Muscle of back (tissue), 13 donors: ENCODE measurements at places on chromosomes 6 and 20. TPM values are rescaled to one million over a fixed set of nuclear protein-coding genes. Genes with fewer than 3 reads are reported as not detected.

DNA sequence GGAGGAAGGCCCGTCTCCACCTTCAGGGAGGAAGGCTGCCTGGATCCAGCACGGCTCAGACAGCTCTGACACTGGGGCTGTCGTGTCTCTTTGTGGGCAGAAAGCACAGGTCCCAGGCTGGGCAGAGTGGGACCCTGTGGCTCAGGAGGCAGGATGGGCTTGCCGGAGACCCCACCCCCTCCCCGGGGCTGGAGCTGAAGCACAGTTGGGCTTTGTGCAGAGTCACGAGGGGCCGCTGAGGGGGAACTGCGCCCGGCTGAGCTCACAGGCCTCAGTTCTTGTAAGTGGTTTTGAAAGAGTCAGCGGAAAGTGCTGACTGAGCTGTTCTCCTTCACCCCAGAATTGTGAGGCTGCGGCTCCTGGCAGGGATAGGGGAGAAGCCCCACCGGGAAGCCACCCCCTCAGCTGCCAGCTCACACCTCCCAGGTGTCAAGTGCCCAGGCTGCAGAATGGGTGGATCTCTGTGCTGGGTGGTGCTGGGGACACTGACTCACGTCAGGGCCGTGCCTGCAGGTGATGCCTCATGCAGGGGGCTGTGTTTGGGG is 145.5 kb upstream of the RNF24 start:
- peak; percentile 72 for DNase-seq

DNA sequence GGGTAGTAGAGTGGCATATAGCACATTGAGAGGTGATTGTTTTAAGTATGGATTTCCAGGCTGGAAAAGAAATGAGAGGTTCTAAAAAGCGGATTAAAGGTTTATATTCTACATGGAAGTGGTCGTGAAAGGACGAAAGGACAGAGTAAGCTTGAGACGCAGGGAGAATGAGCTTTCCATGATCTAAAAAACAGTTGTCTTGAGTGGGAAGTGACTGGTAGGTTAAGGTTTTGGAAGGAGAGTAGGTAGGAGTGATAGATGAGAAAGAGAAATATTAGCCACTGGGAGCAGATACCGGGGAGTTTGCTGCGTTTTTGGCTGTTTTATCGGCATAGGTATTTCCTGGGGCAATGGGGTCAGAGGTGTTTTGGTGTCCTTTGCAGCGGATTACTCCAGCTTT is 750.6 kb upstream of the ADGRB3 start:
- DNase-seq = no peak

- DNase-seq = no peak
Measured at GRCh38 chr6:8000636-8001035, 63.6 kb downstream of the BLOC1S5 start.

- DNase-seq = no peak
Measured at GRCh38 chr6:6545616-6546317, 42.8 kb upstream of the LY86 start.

- DNase-seq = peak; percentile 17
Measured at GRCh38 chr6:131770776-131771175, 37.0 kb upstream of the ENPP1 start.

GRCh38 chr6:6331393-6331792 is 10.9 kb upstream of the F13A1 start:
- no peak for DNase-seq

GRCh38 chr6:70955441-70956190 is 1.2 kb downstream of the B3GAT2 start:
- peak; percentile 87 for DNase-seq

- no peak for DNase-seq
Measured at GRCh38 chr6:31479933-31480535, 17.9 kb upstream of the MICB start.

Gene ISM1
- 3.3 TPM for polyA plus RNA-seq
